Calu3 (cell line): ENCODE measurements at places on chromosomes 7 and 10.

- DNase-seq: no peak
These were observed 739.0 kb upstream of the GALNT17 start for GRCh38 chr7:70392877-70393435.

GRCh38 chr10:98029149-98030092 lies 1.0 kb downstream of the CRTAC1 start:
- no peak for DNase-seq

GRCh38 chr10:88343761-88344484 lies 239.2 kb downstream of the RNLS start:
- no peak for DNase-seq

- no peak for DNase-seq
These were observed 516.3 kb upstream of the TEX47 start for GRCh38 chr7:89311886-89312285.

- DNase-seq: no peak
These were observed 120.8 kb upstream of the PDLIM1 start for GRCh38 chr10:95411635-95412034.

GRCh38 chr7:116771640-116772039 lies 90.7 kb upstream of the CAPZA2 start:
- no peak for DNase-seq

DNA sequence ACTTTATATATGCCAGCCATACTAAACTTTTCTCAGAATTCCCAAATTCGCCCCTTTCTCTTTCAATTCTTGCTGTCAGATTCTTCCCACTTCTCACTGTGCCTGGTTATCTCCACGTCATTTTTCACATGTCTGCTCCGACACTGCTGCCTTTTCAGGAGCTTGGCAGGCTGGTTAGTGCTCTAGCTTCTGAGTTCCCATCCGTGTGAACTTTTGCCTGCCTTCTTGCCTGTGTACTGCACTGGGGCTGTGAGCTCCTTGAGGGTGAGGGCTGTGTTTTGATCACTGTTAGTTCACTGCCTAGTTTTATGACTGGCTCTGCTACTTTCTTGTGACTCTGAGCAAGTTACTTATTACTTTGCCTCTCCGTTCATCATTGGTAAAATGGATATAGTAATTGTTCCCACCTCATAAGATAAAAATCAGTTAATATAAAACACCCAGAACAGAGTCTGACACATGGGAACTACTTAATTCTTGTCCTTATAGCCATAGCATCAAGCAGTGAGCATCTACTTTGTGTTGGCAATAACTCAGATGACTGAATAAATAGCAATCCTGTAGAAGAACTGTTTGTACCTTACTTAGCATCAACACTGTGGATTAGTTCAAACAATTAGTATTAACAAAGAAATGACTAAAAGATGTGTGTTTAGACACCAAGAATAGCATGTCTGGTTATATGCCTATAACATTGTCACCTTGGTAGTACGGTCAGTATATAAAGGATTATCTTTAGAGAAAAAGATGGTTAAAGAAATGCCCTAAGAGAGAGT lies 5.5 kb downstream of the GSTO1 start:
- DNase-seq: no peak

DNA sequence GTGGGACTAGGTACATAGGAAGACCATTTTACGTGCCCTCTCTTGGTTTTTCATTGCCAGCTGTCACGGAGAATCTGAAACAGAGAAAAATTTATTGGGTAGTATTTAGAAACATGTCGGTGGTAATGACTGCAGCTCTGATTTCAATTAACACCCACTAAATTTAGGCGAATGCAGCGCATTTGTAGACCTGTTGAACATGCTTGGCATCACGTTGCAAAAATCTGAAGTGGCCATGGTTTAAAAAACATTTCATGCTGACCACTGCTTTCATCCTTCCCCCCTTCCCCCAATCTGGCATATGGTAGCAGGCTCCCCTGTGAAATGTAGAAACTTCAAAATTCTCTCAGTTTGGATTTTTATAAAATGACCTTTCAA lies 34.0 kb downstream of the LRMDA start:
- no peak for DNase-seq

DNA sequence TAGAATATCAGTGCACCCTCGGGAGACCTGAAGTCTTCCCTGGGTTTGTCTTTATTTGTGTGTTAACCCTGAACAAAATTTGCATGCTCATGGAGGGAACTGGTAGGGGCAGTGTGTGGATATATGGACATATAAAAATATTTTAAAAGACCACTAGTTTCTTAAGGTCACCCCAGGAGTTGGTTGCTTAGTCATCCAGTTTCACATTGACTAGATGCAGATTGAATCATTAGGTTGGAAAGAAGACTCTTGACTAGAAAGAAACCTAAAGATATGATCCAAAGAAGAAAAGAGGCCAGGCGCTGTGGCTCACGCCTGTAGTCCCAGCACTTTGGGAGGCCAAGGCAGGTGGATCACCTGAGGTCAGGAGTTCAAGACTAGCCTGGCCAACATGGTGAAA lies 137.1 kb downstream of the KAT6B start:
- no peak for DNase-seq

GRCh38 chr10:121553511-121554264 lies 44.6 kb downstream of the FGFR2 start:
- peak; percentile 77 for DNase-seq

GRCh38 chr7:104921596-104921995 lies 92.4 kb upstream of the KMT2E start:
- no peak for DNase-seq

- no peak for DNase-seq
These were observed 108.6 kb downstream of the MICU1 start for GRCh38 chr10:72517244-72517643.

DNA sequence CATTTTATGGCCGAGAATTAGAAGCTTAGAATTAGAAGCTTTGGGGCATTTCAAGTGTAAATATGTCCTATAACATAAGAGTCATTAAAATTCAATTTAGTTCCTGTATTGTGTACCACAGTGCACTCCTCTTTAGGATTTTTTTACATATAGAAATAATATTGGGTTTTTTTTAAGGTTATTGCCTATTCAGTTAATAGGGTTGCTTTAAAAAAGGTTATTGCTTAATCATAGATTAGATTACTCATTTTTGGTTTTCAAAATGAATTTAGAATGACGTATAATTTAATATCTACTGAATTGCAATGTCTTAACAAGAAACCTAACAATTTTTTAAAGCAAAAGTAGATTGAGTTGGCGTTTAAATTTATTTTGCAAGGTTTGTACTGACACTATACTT lies 34.1 kb downstream of the NOC3L start:
- no peak for DNase-seq

DNA sequence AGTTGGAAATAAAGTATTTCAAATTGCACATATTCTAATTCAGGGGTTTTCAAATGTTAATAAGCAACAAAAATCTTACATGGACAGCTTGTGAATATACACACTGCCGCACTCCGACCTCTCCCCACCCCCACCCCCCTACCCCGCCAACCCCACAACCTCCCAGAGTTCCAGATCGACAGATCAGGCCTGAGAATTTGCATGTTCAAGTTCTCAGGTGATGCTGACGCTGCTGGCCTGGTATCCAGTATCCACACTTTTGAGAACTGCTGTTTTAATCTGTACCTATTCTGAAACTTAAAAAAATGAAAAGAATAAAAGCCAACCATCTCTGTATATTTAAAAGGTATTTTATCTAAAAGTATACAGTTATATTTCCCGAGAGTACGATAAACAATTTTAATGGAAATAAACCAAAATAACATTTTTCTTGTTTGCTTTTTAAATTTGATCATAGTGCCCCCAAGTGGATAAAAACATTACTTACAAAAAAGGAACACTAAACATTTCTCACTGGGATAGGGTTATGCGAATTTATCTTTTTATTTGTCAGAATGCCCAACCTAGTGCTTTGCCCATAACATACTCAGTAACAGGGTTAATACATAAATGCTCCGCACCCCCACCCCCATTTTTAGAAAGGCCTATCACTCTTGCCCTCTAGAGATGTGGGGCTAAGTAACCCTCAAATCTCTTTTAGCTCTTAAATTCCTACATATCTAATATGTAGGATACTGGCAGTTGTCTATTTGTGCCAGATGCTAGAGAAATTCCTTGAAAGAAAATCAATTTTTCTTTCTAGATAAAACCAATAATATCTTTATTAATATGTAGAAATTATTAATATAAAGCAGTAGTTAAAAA lies 166.3 kb downstream of the RNF133 start:
- DNase-seq: no peak

- DNase-seq: no peak
These were observed 241.6 kb upstream of the TCF7L2 start for GRCh38 chr10:112708461-112708860.

DNA sequence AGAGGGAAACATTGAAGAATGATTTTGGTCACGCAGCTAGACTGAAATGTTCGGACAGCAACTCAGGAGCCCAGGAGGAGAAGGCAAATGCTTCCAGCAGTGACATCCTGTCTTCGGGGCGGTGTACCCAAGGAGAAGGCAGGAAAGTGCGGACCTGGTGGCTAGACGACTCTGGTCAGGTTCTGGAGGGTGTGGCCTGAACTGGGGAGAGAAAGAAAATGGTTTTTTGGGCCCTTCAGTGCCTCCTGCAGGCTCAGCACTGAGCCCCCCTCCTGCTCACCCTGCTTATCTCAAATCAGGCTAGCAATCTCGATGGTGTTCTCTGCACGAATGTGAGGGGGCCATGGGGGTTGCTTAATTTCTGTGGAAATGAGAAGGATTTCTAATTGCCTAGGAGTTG lies 26.7 kb upstream of the TARP start:
- DNase-seq: no peak

DNA sequence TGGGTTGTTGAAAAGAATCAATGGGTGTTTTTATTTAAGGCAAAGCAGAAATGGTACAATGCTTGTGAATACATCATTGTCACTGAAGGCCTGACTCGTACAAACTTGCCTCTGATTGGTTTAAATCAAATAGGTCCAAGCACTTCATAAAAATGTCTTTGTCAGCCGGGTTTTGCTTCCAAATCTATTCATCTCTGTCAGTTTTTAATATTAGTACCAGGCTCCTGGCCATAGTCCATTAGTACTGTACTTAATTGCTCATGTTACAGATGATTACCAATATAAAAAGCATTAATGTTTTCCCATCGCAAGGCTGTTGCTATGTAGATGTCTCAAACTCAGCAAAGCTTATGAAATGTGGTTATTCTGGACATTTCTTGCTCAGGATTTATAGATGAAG lies 171.9 kb downstream of the ARID5B start:
- DNase-seq: no peak

GRCh38 chr10:624605-625332 lies 64.7 kb downstream of the DIP2C start:
- DNase-seq: peak; percentile 17

DNA sequence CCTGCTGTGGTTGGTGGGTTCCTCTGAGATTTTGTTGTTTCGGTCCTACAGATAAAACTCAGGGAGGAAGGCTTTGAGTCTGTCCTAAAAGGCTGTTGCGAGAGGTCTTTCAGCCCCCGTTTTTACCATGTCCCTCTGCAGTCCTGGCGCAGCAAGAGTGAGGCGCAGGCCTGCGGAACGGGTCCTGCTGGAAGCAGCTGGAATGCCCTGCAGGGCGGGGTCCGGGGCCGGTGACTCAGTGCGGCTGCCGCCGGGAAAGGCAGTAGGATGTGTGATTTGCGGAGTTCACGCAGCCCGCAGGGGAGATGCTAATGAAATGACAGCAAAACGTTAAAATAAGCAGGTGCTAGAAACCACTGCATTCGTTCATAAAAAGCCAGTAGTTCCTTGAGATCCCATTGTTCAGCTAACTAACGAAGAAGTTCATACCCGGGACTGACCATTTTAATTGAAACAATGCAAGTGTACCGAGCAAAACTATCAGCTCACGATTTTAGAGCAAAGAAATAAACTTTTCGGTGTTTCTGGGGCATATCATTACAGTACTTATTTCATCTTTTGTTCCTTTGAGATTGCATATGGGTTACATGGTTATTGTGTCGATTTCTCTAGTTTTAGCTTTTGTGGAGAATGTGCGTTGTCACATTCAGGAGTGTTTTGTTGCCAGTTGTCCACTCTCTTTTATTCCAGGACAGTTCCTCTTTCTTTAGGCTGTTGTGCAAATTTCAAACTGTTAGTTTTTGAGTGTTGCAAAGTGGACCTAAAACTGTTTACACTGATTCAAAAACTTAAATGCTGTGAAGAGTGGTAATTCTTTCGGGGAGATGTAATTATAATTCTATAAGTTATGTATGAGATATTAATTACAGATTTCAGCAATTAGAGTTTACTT lies 783 bp downstream of the ANLN start:
- peak; percentile 98 for DNase-seq

DNA sequence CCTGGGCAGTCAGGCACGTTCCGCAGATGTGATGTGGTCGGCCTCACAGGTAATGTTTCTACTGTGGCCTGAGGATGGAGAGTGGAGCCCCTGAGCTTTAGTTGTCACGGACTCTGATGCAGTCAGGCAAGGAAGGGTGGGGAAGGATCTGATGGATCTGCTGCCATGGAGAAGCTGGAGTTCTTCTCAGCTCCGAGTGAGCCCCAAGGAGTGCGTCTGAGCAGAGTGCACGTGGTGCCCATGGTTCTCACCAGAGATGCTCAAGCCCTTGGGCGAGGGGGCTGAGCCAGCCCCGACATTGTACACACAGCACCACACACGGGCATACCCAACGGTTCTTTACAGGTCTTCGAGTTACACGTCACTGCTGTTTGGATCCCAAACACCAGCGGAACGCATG lies 192.5 kb downstream of the EBF3 start:
- no peak for DNase-seq

GRCh38 chr10:52322936-52323335 lies 8.9 kb downstream of the DKK1 start:
- DNase-seq: no peak

DNA sequence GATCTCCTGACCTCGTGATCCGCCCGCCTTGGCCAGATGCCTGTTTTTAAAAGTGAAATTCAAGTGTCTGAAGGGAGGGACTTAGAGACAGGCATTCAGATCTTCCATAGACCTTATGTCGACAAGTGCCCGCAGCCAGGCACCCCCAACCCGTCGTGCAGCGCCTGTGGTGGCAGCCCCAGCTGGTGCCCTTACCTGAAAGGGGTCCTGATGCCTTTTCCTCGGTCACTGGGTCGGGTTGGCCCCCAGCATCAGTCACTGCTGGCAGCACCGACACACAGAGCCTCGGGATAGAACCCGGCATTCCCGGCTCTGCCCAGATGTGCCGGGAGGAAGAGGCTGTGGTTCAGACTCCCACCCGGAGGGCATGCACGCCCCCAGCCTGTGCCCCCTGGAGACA lies 23.3 kb downstream of the LRRC27 start:
- DNase-seq: no peak

DNA sequence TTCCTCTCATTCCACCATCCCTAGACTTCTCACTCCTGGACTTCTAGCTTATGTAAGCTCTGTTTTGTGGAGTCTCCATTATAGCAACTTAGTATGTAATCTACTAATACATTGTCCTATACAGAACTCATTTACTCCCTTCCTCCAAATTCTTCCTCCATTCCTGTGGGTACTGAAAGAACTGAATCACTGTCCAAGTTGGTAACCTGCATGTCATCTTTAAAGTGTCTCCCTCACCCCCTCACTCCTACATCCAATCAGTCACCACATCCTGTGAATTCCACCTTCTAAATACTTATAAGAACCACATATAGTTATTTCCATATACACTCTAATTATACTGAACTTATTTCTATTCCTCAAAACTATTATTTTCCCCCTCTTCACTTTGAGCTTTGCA lies 20.3 kb downstream of the AASS start:
- no peak for DNase-seq
